Endothelial cell of umbilical vein (primary cell): ENCODE measurements at places on chromosomes 6 and 20. TPM values are rescaled to one million over a fixed set of nuclear protein-coding genes. Genes with fewer than 3 reads are reported as not detected.

The BCLAF1 gene
- 151 and 156 TPM in 2 replicates for total RNA-seq

The TMEM181 gene
- total RNA-seq, result 33.5 and 34.5 TPM in 2 replicates

The CST2 gene
- total RNA-seq, result not detected in 2 replicates

The EYA4 gene
- not detected in 2 replicates for total RNA-seq

The DDX43 gene
- total RNA-seq, result 0.92 and 0.95 TPM in 2 replicates

GRCh38 chr20:61448386-61448785, 196.3 kb downstream of the CDH4 start:
- H3K27ac ChIP-seq, result no peak overlapping the region
- H3K36me3 ChIP-seq, result no peaks in the 10 kb centered on the region
- H3K4me3 ChIP-seq, result no peak overlapping the region
- H3K27me3 ChIP-seq, result no peaks in the 10 kb centered on the region

- no peak overlapping the region for H3K27ac ChIP-seq
- no peaks in the 10 kb centered on the region for H3K4me1 ChIP-seq
- H3K27me3 ChIP-seq, result no peaks in the 10 kb centered on the region
- peaks cover 14% of the 10 kb centered on the region for H3K36me3 ChIP-seq
- DNase-seq, result no peak
Measured at GRCh38 chr20:3909952-3910366, 20.8 kb downstream of the PANK2 start.

GRCh38 chr6:52293067-52293466, 8.5 kb upstream of the MCM3 start:
- H3K27me3 ChIP-seq, result no peaks in the 10 kb centered on the region
- no peaks in the 10 kb centered on the region for H3K36me3 ChIP-seq
- no peak overlapping the region for H3K27ac ChIP-seq
- DNase-seq, result peak; percentile 74

DNA sequence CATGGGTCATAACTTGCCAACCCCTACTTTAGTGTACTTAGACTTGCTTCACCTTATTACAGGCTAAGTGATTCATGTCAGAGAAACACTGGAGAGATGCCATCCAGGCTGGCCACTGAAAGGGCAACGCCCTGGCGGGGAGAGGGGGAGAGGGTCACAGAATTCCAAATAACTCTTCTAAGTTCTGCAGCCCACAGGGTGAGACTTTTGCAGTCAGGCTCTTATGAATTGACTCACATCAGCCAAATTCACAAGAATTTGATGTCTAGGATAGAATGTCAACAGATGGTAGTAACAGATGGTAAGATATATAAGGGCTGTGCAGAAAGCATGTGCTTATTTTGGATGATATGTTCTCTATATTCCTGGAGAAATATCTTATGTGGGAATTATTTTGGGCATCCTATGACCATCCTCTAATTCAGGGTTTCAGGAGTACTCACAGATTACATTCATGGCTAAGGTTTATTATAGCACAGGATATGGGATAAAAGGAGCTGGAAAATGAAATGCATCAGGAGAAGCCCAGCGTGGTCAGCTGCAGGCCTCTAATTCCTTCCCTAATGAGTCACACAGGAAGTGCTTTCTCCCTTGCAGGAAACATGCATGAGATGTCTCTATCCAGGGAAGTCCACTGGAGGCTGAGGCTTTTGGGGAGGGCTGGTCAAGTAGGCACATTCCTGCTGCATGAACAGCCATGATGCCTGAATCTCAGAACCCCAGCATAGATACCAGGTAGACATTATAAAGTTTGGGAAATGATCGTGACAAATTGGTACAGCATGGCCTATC, 58.7 kb upstream of the RIN2 start:
- no peaks in the 10 kb centered on the region for H3K36me3 ChIP-seq
- H3K4me1 ChIP-seq, result peaks cover 19% of the 10 kb centered on the region
- H3K27me3 ChIP-seq, result no peaks in the 10 kb centered on the region
- DNase-seq, result peak; percentile 75

GRCh38 chr6:160102956-160103824, 18.4 kb upstream of the SLC22A1 start:
- peak; percentile 40 for DNase-seq
- H3K4me1 ChIP-seq, result no peaks in the 10 kb centered on the region
- no peak overlapping the region for H3K4me3 ChIP-seq
- no peaks in the 10 kb centered on the region for H3K27me3 ChIP-seq
- H3K36me3 ChIP-seq, result peaks cover 5% of the 10 kb centered on the region

DNA sequence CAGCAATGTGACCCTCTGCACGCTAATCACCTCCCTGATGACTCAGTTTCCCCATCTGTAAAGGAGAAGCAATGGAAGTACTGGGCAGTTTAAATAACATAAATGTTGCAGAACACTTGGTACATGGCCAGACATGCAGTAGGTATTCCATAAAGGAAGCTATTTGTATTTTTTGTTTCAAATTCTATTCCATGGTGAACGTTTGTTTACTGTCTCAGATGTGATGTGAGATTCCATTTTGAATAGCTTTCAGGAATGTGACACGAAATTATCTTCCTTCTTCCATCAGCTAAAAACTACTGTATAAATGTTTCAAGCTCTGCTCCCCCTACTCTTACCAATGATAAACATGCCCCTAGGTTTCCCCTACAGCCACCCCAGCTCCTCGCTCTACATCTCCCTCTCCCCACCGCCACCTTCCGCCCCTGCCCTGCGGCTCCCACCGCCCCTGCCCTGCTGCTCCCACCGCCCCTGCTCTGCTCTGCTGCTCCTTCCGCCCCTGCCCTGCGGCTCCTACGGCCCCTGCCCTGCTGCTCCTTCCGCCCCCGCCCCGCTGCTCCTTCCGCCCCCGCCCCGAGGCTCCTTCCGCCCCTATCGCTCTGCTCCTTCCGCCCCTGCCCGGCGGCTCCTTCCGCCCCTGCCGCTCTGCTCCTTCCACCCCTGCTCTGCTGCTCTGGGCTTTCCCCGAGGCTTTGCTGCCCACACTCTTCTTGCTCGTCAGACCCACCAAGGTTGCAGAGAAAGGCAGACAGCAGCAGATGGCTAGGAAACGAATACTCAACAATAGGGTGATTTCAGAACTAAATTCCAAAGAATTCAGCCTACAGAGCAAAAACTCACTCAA, 78.9 kb downstream of the THBS2 start:
- no peak for DNase-seq
- no peak overlapping the region for H3K4me3 ChIP-seq
- H3K4me1 ChIP-seq, result no peaks in the 10 kb centered on the region
- H3K36me3 ChIP-seq, result no peaks in the 10 kb centered on the region
- no peak overlapping the region for H3K27ac ChIP-seq

GRCh38 chr20:44959638-44960102, 527 bp downstream of the TOMM34 start:
- H3K27ac ChIP-seq, result peak overlapping the region; percentile 68
- peak; percentile 76 for DNase-seq
- H3K27me3 ChIP-seq, result no peaks in the 10 kb centered on the region

GRCh38 chr6:37170273-37171200, 585 bp downstream of the PIM1 start:
- H3K27ac ChIP-seq, result peak overlapping the region; percentile 62
- H3K36me3 ChIP-seq, result peaks cover 13% of the 10 kb centered on the region
- no peaks in the 10 kb centered on the region for H3K27me3 ChIP-seq
- H3K4me3 ChIP-seq, result peak overlapping the region; percentile 74
- DNase-seq, result peak; percentile 45
- H3K4me1 ChIP-seq, result peaks cover 22% of the 10 kb centered on the region

- H3K36me3 ChIP-seq, result no peaks in the 10 kb centered on the region
- H3K27ac ChIP-seq, result no peak overlapping the region
- H3K4me1 ChIP-seq, result no peaks in the 10 kb centered on the region
- H3K4me3 ChIP-seq, result no peak overlapping the region
- no peaks in the 10 kb centered on the region for H3K27me3 ChIP-seq
- no peak for DNase-seq
Measured at GRCh38 chr20:48609491-48609978, 218.3 kb downstream of the PREX1 start.
